ENCODE measurements at places on chromosomes 3 and 15.

GRCh38 chr3:113575206-113575605, 42.9 kb downstream of the SIDT1 start:
- no peak for DNase-seq

DNA sequence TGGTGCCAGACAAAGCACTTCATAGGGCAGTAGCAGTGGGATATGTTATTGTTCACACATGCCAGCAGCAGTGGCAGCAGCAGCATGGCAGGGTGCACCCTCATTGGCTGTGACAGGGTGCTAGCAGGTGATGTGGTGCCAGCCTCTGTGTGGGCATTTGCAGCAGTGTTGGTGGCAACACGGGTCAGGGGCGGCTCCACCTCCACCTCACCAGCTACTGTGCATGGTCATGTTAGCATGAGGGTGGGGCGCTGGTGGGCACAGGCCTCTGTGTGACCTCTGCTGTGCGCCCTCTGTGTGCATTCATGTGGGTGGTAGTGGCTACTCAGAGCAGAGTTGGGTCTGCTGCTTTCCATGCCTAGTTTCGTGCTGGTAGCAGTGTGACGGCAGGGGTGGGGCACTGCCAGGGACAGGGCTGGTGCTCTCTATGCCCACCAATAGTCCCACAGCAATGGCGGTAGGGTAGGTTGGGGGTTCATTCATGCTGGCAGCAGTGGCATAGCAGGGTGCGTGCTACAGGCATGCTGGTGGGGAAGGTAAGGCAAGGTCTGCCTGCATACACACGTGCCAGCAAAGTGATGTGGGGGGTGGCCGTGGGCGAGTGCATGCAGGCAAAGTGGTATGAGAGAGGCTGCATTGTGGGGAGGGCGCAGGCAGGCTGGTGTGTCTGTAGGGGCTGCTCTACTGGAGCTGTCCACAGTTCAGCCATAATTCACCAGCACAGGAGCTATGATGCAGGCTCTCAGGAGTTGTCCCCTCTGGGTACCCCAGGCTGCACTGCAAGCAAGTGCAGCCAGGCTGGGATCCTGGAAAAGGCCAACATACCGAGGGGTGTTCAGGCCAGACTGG, 402.7 kb downstream of the GRM7 start:
- no peak for DNase-seq

- no peak for DNase-seq
These were observed 30.5 kb downstream of the EHD4 start for GRCh38 chr15:41941644-41942415.

DNA sequence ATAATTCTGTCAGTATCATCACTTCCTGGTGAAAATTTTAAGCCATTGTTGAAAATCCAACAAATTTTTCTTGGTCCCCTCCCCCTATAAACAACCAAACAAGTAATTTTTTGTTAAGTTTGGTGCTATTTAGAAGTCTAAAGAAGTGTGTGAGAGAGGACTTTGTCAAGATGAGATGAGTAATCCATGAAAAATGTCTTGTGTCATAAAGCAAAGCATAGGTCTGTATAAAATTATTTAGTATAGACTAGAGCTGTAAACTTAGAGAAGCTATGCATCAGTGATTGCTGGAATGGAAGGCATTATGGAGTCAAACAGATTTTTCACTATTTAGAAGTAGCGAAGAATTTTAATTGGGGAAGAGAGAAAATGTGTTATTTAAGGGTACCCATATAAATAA, 31.4 kb downstream of the MAPK6 start:
- DNase-seq = no peak

DNA sequence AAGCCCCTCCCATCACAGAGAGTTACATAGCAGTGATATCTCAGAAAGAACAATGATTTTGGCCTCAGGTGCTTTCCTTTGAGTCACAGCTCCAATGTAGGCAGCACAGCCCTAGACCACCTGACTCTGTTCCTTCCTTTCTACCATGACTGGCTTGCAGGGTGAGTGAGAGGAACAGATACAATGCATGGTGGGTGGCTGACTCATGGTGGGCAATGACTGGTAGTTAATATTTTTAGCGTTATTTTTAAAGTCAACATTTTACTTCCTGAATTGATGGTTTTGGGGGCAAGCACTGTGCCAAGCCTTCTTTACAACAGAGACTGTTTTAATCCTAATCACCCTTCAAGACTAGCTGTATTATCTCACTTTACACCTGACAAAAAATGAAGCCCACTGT, 32.8 kb upstream of the ST3GAL6 start:
- DNase-seq = peak; percentile 96

GRCh38 chr3:195129644-195130492, 141.1 kb downstream of the XXYLT1 start:
- DNase-seq = no peak

GRCh38 chr3:65905771-65906170, 132.9 kb downstream of the MAGI1 start:
- DNase-seq = no peak

DNA sequence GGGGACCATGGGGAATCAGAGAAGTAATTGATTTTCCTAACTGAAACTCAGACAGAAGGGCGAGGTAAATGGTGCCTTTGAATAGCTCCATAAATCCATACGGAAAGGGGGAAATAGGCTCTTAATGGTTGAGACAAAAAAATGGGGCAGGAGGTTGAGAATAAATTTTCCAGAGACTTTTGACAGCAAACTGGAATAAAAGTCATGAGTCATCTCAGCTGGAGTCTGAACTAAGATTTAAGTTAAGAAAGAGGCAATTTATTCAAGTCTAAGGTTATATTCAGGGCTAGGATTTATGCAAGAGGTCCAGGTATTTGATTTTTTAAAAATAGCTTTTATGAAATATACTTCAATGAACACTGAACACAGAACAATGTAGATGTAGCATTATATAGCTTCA, 238.7 kb upstream of the RORA start:
- DNase-seq = no peak

DNA sequence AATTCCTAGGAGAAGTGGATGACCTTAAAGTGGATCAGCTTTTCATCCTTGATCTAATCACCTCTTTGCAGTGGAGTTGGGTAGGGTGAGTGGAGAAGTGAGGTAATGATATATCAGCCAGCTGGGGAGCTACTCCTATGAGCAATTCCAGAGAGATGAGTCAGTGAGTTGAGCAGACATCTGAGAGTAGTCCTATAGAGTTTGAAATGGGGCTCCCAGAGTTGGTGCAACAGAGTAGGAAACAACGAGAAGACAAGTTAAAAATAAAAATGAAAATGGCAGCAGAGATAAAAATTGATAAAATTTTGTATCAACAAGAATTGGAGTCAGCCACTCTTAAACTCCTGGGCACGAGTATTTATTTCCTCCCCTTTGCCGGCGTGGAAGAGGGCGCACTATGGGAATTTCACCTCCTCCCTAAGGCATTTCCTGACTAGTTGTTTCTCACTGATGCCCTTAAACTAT, 150.8 kb upstream of the DPH6 start:
- DNase-seq = no peak

- DNase-seq = no peak
These were observed 48.7 kb downstream of the CNOT10 start for GRCh38 chr3:32733631-32734229.

Data from hematopoietic multipotent progenitor cell (in vitro differentiated cells).